Left cardiac atrium (tissue), 4 donors: ENCODE measurements at places on chromosomes 16 and 17. TPM values are rescaled to one million over a fixed set of nuclear protein-coding genes. Genes with fewer than 3 reads are reported as not detected.
A peak's percentile ranks its signal among the peaks of the same experiment; 100 is the strongest.

The NRN1L gene
- total RNA-seq = not detected

The TMIGD1 gene
- not detected for total RNA-seq

The MYH13 gene
- not detected for total RNA-seq

The SEZ6L2 gene
- 1.8 TPM for total RNA-seq

The ASPHD1 gene
- 1.0 TPM for total RNA-seq

The RAB26 gene
- total RNA-seq = 0.81 TPM

The SOCS7 gene
- 11.2 TPM for total RNA-seq

The CEP20 gene
- 23.1 TPM for total RNA-seq

The PRAC2 gene
- total RNA-seq = not detected

The KRT9 gene
- not detected for total RNA-seq

GRCh38 chr16:70684146-70685060, 1.4 kb downstream of the MTSS2 start:
- no peak for DNase-seq

GRCh38 chr16:87233928-87234327, 83.3 kb downstream of the C16orf95 start:
- no peak for DNase-seq

DNA sequence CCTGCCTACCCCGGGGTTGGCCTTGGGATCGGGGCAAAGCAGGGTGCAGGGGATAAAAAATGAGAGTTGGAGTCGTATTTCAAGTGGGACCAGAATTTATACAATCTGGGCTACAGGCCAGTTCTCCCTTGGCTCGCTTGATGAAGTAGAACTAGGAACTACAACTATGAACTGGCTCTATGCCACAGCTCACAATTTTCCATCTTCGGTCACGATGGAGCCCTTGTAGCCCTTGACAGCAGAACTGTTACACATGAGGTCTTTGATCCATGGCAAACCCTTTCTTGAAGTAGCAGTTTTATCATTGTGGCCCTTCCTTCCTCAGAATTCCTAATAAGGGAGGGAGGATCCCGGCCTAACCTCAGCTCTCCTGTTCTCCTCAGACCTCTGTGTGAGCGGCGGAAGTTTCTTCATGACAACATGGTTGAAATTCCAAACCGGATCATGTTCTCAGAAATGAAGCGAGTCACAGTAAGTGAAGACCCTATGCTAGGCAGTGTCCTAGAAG, 17.1 kb downstream of the LIG3 start:
- peak; percentile 48 for DNase-seq

DNA sequence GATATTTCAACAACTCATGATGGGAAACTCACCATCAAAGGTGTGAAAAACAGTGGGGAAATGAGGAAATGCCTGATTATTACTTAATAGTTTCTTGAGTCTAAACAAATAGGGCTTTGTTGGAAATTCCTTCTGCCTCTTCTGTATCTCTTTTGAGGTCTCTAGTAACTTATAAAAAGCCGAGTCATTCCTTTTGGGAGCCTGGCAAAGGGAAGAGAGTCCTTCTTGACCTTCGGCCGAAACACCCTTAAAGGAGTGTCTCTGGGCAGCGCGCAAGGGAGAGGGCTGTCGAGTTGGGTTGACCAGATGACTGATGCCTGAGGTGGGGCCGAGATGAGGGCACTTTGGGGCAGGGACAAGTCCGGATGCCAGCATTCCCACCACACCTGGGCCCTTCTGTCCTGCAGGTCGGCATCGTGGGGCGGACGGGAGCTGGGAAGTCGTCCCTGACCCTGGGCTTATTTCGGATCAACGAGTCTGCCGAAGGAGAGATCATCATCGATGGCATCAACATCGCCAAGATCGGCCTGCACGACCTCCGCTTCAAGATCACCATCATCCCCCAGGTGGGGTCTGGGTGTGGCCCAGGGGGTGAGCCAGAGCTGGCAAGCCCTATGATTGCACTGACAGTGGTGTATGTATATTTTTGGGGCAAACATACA, 89.2 kb downstream of the ABCC6 start:
- no peak for DNase-seq

DNA sequence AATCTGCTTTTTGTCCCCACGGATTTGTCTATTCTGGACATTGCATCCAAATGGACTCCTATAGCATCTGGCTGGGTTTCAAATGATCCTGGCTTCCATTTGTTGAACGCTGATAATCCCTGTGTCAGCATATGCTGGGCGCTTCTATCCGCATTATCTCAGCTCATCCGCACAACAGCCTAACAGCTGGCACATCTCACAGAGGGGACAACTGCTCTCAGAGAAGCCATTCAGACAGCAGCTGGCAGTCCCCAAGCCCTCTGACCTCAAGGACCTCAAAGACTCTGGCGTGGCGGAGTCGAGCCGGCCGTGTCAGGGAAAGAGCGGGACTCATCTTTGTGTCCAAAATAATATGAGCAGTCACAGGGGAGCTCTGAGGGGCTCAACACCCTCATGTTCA, 82.3 kb downstream of the NT5M start:
- no peak for DNase-seq

- no peak for DNase-seq
These were observed 996 bp downstream of the MLKL start for GRCh38 chr16:74699666-74700065.

- DNase-seq = peak; percentile 62
These were observed 3.0 kb downstream of the TNK1 start for GRCh38 chr17:7383742-7384488.

DNA sequence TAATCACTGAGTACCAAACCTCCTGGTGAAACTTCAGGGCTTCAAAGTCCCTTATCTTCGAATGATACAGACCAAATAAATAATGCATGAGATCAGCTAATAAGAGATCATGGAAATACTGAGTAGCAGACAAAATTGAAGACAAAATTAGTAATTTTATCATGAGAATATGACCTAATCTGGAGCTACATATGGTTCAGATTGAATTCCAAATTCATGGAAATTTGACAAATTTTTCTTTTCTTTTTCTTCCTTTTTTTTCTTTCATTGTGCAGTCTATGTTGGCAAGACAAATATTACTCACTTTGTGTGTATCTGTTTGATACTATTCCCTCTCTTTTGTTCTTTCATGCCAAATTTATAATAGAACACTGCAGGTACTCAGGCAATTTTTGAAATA, 218.1 kb upstream of the KCNJ16 start:
- no peak for DNase-seq

- DNase-seq = no peak
These were observed 14.3 kb upstream of the DNASE1 start for GRCh38 chr16:3640207-3640606.

- no peak for DNase-seq
These were observed 17.3 kb downstream of the DHX38 start for GRCh38 chr16:72110662-72111615.

- no peak for DNase-seq
These were observed 626 bp upstream of the RAI1 start for GRCh38 chr17:17680477-17681186.

DNA sequence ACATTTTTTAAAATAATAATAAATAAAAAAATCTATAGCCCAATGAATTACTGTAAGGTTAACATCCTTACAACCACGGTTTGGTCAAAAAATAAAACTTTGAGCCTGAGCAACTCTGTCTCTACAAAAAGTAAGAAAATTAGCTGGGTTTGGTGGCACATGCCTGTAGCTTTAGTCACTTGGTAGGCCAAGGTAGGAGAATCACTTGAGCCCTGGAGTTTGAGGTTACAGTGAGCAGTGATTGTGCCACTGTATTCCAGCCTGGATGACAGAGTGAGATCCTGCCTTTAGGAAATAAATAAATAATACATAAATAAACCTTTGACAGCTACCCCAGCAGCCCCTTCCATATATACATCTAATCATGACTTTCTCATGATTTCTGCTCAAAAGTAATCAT, 26.9 kb upstream of the PHAF1 start:
- DNase-seq = no peak

- peak; percentile 59 for DNase-seq
These were observed 11.9 kb downstream of the SBK1 start for GRCh38 chr16:28304214-28304613.

DNA sequence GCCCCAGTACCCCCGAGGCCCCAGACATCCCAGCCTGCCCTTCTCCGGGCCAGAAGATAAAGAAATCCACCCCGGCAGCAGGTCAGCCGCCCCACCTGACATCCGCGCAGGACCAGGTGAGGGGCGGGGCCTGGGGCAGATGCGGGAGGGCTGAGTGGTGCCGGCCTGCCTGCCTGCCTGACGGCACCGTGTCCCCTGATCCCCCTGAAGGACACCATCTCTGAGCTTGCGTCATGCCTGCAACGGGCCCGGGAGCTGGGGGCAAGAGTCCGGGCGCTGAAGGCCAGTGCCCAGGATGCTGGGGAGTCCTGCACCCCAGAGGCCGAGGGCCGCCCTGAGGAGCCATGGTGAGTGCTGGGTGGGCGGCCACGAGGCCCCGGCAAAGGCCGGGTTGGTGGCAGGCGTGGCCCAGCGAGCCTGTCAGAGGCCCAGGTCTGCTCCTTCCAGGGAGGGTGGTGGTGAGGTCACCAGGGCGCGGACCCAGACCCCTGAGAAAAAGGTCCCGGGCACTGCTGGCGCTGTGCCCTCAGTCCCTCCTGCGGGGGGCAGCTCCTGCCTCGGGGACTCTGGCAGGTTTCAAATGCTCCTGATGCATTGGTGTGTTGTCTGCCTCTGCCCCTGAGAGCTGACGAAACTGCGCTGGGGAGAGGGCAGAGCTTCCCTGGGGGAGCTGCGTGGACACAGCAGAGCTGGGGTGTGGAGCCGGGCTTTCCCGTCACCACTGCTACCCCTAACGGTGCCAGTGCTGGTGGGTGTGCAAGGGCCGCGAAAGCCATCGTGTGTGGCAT, 1.2 kb downstream of the CDT1 start:
- no peak for DNase-seq

GRCh38 chr17:17641621-17642409, 39.4 kb upstream of the RAI1 start:
- peak; percentile 80 for DNase-seq

- no peak for DNase-seq
These were observed 172.4 kb upstream of the GSE1 start for GRCh38 chr16:85440744-85441143.

DNA sequence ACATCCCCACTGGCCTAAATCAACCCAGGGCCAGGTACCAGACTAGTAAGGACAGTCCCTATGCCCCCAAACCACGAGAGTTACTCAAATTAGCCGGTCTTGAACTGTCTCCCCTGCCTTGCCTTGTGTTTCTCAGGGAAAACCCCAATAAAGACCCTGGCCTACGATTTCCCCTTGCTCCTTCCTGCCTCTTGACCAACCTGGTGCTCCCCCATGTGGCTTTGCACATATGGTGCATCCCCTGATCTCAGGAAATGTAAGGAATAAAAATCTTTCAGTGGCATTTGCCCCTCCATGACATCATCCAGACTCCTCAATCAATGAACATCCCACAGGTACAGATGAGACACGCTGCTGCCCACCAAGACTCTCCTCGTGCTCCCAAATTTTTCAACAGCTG, 87.9 kb downstream of the ZNF18 start:
- DNase-seq = no peak

DNA sequence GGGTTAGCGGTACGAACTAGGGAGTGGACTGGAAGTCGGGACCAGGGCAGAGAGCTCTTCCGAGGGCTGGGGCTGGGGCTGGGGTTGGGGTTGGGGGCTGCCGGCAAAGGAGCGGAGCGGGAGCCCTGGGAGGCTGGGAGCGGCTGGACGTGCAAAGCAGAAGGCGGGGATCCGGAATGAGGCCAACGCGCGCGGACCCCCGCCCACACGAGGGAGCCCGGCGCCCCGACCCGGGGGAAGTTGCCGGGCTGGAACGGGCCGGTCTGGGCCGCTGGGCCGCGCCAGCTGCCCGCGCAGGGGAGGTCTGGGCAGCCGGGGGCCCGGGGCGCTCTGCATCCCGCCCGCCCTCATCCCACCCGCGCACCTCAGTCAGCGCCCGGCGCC, 323 bp downstream of the ST3GAL2 start:
- DNase-seq = no peak

GRCh38 chr17:57539529-57540301, 205.4 kb downstream of the CCDC182 start:
- no peak for DNase-seq
